ENCODE measurements at places on chromosomes 12 and 14.
A peak's percentile ranks its signal among the peaks of the same experiment; 100 is the strongest.

DNA sequence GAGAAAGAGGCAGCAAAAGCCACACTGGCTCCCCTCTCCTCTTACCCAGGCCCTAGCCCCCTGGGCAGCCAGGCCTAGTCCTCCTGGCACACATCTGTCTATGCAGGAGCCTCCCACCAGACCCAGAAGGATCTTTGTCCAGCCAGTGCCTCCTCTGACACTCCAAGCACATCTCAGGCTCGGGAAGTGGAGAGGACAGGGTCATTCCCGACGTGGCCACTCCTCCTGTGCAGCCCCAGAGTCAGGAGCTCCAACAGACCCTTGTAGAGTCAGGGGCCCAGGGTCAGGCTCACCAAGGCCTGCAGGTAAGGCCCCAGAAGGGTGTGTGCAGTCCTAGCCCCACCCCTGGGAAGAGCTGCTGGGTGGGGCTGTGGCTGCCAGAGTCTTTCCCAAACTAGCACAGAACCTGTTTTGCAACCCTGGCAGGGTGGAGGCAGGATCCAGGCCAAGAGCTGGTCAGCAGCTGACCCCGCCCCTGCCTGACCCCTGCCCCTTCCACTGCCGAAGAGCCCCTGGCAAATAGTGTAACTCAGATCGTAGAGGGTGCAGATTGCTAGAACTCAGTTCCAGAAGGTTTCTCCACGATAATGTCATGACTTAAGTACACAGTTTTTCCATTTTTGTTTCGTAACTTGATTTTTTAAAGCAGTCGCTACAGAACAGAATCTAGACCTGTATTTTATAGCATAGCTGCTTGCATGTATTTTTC, 26.6 kb upstream of the PNMA1 start:
- no peak for DNase-seq

DNA sequence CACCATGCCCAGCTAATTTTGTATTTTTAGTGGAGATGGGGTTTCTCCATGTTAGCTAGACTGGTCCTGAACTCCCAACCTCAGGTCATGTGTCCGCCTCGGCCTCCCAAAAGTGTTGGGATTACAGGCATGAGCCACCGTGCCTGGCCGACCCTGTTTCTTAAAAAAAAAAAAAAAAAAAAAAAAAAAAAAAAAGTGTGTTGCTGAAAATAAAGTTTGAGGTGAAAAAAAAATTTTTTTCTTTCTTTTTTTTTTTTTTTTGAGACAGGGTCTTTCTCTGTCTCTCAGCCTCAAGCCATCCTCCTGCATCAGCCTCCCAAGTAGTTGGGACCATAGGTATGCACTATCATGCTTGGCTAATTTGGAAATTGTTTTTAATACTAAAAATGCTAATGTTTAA, 11.3 kb downstream of the RBM25 start:
- no peak for DNase-seq

GRCh38 chr14:93693914-93694313, 94.4 kb downstream of the PRIMA1 start:
- no peak for DNase-seq

- no peak for DNase-seq
Observed at GRCh38 chr12:98819821-98820404, 174.8 kb downstream of the APAF1 start.

- DNase-seq = peak; percentile 75
Observed at GRCh38 chr14:52069307-52070050, 620 bp upstream of the NID2 start.

DNA sequence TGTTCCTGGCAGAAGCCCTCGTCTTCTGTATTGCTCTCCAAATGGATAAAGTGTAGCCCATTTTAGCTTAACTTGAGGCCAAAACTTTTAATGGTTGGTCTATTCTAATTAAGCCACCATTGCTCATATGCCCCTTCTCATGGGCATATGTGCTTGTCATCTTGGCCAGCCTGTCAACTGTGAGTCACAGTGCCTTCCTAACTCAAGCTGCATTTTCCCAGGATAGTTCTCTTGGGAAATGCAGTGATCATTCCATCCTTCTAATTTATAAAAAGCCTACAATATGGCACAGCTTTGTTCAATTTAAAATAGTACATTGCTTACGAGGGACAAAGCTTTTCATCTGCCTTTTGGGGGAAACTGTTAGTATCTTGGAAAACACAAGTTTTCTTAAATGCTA, 6.6 kb downstream of the PTHLH start:
- no peak for DNase-seq

GRCh38 chr12:121005346-121005815, 10.9 kb downstream of the C12orf43 start:
- peak; percentile 15 for DNase-seq

GRCh38 chr14:90940318-90940962, 120.0 kb downstream of the RPS6KA5 start:
- DNase-seq = no peak

DNA sequence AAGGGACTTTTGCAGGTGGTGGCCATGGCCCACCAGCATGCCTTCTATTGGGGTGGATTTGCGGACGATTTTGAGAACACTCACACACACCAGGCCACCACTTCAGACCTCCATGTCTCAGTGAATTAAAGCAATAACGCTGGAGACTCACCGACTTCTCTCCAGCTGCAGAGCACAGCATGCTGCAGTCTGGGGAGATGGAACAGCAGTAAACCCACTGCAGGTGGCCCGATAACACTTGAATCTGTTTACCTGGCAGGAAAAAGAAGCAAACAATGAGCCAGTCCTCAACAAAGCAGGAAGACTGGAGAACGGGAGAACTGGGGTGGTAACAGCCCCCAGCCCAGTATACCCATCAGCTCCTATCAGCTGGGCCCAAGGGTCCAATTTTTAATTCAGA, 21.6 kb downstream of the RFC5 start:
- no peak for DNase-seq

DNA sequence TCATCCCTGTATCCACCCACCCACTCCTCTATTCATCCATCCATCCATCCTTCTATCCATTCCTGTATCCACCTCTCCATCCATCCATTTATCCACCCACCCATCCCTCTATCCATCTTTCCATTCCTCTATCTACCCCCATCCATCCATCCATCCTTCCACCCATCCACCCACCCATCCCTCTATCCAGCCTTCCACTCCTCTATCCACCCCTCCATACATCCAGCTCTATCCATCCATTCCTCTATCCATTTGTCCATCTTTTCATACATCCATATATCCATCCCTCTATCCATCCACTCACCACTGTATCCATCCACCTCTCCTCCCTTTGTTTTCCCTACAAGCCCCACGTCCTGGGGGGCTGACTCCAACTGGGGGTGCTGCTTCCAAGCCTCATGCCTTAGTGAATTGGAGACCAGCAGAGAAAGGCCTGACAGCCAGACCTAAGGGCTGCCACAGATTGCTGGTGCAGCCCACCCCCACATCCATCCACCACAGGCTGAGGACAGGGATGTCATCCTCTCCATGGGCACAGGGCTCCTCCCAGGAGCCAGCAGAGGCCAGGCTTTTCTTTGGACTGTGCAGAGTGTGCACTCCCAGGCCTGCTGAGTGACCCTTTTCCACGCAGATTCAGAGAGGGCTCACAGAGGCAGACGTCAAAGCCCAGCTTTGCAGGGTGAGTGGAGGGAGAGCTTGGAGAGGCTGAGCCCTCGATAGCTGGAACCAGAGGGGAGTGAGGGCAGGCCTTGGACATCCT, 18.9 kb upstream of the GPR132 start:
- DNase-seq = peak; percentile 1

DNA sequence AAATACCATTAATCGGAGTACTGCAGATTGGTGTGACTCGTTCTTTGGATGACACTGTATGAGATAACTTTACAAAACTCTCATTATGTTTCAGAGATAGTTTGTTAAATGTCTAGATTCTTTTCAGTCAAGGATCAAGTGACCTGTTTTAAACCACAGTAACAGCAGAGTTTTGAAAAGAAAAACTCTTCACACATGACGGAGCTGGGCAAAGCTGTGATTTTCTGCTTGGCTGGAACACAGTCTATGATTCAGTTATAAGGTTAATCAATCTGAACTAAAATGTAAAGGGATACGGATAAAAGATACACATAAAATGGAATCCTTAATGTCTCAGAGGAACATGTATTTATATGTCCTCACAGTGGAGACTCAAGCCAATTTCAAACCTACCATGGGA, 573.2 kb downstream of the PRKD1 start:
- DNase-seq = peak; percentile 55

DNA sequence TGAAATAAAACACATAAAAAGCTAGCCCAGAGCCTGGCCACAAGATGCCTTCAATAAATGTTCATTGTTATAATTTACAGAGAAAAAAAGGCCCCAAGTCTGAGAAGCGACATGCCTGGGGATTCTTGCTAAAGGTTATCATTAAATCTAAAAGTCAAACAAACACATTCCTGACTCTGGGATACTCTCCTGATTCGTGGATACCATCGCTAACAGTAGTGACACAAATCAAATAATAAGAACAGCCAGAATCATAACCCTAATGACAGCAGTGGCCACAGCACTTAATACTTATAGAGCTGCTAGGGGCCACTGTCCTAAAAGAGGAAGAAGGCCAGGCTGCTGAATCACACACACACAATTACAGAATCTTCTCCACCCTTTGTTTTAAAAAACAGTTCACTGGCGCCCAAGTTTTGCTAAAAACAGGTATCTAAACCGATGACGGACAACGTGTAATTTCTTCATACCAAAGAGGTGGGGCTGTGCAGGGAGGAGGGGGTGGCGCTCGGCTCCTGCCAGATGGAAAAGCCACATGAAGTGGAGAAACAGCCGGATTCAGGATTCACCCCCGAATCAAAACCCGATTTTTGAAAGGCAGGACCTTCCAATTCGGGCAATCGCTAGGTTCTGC, 1.2 kb downstream of the CLIP1 start:
- peak; percentile 9 for DNase-seq

DNA sequence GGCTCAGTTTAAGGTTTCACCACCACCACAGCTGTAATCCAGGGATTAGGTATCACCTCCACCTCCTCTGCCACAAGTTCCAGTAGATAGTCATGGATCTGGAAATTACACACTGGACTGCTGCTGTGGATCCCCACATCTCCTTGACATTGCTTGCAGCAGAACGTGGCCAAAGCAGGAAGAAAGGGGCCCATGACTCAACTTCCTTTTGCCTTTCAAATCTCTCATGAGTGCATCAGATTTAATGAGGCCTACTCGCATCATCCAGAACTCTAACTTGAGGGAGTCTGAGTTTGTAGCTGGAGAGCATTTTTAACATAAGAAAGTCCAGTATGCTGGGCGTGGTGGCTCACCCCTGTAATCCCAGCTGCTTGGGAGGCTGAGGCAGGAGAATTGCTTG, 29.2 kb upstream of the TMED10 start:
- DNase-seq = no peak

GRCh38 chr12:102427543-102427941, 52.8 kb downstream of the IGF1 start:
- no peak for DNase-seq

GRCh38 chr12:10147714-10148403, 17.9 kb upstream of the CLEC7A start:
- DNase-seq = no peak

GRCh38 chr12:100955139-100955538, 160.6 kb downstream of the ANO4 start:
- no peak for DNase-seq

DNA sequence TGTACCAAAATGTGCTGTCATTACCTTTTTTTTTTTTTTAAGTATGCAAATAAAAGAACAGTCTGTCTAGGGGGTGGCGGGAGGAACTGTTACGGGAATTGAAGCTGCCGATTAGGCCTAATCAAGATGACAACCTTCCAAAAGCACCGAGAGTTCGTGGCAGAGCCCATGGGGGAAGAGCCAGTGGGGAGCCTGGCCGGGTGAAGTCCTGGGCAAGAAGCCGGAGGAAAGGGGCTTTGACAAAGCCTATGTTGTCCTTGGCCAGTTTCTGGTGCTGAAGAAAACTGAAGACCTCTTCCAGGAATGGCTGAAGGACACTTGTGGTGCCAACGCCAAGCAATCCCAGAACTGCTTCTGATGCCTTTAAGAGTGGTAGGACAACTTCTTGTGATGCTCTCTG, 42.6 kb downstream of the ACTN1 start:
- no peak for DNase-seq

DNA sequence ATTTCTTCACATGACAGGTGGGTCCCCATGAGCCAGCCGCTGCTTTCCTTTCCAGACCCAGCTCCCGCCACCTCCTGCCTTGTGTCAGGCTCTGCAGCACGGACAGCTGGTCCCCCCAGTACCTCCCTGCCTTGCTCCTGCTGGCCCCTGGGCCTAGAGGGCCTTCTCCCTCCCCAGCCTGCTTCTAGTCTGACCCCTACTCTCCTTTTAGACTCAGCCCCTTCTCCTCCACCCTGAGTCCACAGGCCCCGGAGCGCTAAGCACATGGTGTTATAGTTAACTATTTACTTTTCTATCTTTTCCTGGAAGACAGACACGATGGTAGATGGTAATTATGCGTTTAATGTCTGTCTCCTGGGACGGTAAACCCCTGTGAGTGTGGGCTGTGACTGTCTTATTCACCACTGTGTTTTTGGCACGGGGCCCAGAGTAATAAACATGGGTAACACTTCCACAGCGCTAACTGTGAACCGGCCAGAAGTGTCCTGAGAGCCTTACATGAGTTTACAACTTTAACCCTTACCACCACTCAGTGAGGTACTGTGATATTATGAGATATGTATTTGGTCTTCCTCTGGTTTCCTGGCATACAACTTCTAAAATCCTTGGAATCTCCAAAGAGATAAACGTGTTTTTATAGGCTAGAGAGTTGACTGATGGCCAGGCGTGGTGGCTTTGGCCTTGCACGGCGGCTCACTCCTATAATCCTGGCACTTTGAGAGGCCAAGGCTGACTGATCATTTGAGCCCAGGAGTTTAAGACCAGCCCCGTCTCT, 41.2 kb downstream of the DGLUCY start:
- no peak for DNase-seq

DNA sequence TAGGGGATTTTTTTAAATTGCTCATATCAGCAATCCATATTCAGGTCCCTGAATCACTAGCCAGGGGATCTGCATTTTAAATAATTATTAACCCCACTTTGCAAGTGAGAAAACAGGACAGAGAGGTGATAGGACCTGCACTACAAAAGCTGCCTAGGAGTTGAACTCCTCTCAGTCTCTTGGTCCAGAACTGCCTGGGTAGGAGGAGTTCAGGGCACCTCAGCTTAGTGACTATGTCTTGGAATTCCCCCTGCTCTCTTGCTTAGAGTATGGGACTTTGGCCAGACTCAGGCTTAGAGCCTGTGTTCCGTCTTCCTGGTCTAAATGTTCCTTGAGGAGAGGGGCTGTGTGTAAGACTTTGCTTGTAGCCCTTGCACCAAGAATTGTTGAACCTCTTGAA, 68.2 kb upstream of the WSCD2 start:
- DNase-seq = no peak

- peak; percentile 88 for DNase-seq
Observed at GRCh38 chr14:50943943-50944646, at the start of gene PYGL. Gene PYGL, minus strand, starts transcription at chr14:50944483. Its CDS starts 80 bp downstream, at chr14:50944403.

- DNase-seq = no peak
Observed at GRCh38 chr12:14958361-14959125, 2.9 kb downstream of the ARHGDIB start.

- DNase-seq = peak; percentile 67
Observed at GRCh38 chr12:128387811-128388422, 120.9 kb downstream of the TMEM132C start.

Measured in retina (tissue), 1 donor.